ENCODE measurements at places on chromosomes 7 and 10.

DNA sequence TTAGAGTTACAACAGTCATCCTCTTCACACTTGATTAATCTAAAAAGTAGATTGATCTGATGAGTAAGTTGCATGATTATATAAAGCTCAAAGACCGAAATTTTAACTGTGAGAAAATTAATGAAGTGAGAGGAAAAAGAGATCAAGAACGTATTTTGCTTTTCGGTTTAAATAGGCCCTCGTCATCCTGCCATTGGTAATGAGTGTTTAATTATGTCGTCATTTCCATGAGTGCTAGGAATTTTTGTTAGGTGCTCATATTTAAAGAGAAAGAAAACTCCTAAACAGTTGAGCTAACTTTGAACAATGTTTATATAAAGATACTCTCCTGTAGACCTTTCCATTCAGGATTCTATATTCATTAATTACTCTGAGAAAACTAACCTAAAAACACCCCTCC is 159.4 kb downstream of the TPK1 start:
- DNase-seq: no peak

GRCh38 chr10:63376560-63377304 is 89.0 kb downstream of the JMJD1C start:
- DNase-seq: no peak

GRCh38 chr10:116557305-116557880 is 11.7 kb downstream of the PNLIP start:
- DNase-seq: no peak

DNA sequence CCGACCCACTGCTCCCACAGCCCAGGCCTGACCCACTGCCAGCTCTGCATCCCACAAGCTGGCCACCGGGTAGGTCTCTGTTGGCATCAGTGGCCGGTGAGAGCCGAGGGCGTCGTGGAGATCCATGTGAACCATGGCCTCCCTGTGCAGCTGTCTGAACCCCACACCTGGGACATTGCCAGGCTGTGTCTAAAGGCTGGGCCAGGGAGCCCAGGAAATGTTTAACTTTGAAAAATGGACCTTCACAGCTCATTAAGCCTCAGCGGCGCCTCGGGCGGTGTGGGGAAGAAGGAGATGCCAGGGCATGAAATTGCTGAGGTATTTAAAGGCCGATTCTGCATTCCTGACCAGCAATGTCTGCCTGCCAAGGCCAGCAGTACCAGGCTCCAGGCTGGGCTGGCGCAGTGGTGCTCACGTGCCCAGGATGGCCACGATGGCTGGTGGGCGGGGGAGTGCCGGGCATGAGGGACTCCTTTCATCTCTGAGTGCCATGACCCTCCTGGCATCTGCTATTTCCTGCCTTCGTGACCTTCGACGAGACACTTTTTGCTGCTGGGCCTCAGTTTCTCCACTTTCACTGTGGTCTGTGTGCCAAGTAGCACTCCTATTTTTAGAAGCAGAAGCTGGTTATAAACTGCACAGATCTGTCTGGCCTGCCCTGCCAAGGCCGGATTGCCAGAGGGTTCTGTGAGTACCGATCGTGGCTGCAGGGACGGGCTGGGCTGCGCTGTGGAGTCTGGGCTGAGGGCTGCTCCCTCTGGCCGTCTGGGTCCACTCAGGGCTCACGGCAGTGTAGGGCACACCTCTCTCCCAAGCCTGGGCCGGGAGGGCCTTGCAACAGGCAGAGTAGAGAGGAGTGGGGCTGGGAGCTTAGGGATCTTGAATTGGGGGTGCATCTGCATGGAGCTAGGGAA is 21.8 kb downstream of the ELFN1 start:
- no peak for DNase-seq

DNA sequence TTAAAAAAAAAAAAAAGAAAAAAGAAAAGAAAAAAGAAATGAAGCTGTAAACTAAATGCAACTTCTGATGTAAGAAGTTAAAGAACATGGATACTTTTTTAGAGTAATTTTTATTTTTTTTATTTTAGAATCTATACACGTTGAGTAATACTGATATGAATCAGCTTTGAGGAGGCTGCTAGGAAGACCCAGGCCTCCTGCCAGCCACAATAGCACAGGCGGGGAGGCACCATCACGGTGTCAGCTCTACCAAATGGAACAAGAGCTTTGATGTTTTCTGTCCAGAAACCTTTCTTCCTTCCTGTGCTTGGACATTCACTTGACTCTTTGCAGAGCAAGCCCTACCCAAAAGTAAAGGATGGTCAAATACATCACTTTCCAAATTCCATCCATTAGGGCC is 45.3 kb upstream of the EGR2 start:
- no peak for DNase-seq

- no peak for DNase-seq
Measured at GRCh38 chr10:36488579-36488978, 636.8 kb upstream of the ANKRD30A start.
